ENCODE measurements at places on chromosomes 16 and 17. TPM values are rescaled to one million over a fixed set of nuclear protein-coding genes. Genes with fewer than 3 reads are reported as not detected.
A peak's percentile ranks its signal among the peaks of the same experiment; 100 is the strongest.

- no peaks in the 10 kb centered on the region for H3K27me3 ChIP-seq
- H3K4me1 ChIP-seq = no peaks in the 10 kb centered on the region
- no peak overlapping the region for H3K4me3 ChIP-seq
- no peak overlapping the region for H3K27ac ChIP-seq
- no peak for DNase-seq
- H3K36me3 ChIP-seq = no peaks in the 10 kb centered on the region
Measured at GRCh38 chr17:46796524-46796923, 22.0 kb downstream of the WNT3 start.

The TSPAN10 gene
- total RNA-seq = not detected

The SRL gene
- total RNA-seq = 282 TPM

- H3K4me3 ChIP-seq = peak overlapping the region; percentile 86
- no peaks in the 10 kb centered on the region for H3K27me3 ChIP-seq
- H3K4me1 ChIP-seq = peaks cover 5% of the 10 kb centered on the region
- peaks cover 37% of the 10 kb centered on the region for H3K36me3 ChIP-seq
Measured at GRCh38 chr16:87765473-87765775, 362 bp downstream of the KLHDC4 start.

GRCh38 chr16:68994324-68994723 is 111.1 kb upstream of the HAS3 start:
- H3K4me3 ChIP-seq = no peak overlapping the region
- H3K36me3 ChIP-seq = no peaks in the 10 kb centered on the region
- no peak overlapping the region for H3K27ac ChIP-seq
- H3K4me1 ChIP-seq = no peaks in the 10 kb centered on the region
